H54 (cell line): ENCODE measurements at places on chromosomes 16 and 17.

GRCh38 chr16:15949210-15950160 lies at the start of gene ABCC1:
ABCC1 (plus strand) TSS chr16:15949616; CDS start chr16:15949752, 136 bp downstream.
- DNase-seq: peak; percentile 59

DNA sequence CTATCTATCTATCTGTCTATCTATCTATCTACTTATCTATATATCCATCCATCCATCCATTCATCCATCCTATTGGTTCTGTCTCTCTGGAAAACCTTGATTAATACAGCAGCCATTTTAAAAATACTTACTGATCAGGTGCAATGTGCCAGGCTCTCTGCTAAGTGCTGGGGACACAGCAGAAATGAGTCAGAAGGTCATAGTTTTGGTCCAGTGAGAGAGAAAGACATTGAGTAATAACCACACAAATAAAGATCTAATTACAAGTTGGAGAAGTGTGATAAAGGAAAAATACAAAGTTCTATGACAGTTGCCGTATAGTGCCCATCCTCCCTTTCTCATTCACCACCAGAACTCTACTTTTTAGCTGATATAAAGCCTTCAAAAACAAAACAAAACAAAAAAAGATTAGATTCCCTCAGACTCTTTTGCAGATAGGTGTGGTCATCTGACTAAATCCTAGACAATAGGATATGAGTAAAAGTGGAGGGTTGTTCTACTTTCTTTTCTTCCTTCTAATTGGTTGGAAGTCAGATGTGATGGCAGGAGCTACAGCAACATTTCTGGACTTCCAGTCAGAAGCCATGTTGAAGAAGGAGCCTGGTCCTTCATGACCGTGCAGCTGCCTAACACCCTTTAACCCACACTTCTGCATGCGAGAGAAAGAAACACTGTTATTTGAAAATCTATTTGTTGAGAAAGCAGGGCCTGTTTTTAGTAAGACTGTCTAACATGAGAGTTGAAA lies 72.0 kb upstream of the TOX3 start:
- no peak for DNase-seq

GRCh38 chr16:28182801-28183200 lies 29.0 kb downstream of the XPO6 start:
- DNase-seq: no peak

GRCh38 chr17:66431910-66432309 lies 129.5 kb downstream of the PRKCA start:
- peak; percentile 87 for DNase-seq

DNA sequence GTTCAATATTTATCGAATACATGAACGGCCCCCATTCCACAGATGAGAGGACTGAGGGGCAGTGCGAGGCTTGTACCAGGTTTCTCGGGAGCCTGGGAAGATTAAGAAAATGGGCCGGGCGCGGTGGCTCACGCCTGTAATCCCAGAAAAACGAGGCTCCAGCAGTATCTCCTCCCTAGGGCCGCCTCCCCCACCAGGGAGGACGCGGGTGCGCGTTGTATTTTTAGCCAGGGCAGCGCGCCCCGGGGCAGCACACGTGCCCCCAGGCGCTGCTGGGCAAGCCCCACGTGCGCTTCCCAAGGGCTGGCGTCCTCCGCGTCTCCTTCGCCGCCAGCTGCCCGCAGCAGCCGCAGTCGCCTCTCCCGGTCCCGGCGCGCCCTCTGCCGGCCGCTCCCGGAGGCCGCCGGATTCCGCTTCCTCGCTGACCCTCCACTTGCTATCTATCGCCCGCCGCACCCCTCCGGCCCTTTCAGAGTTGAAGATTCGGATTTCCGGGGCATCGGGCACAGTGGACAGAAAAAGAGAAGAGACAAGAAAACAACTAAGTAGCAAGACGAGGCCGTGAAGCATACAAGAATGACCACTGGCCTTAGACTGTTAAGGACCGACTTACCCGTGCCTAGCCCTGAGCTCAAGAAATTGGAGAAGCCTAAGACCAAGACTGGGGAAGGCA lies 1.9 kb upstream of the YBX2 start:
- DNase-seq: peak; percentile 94

DNA sequence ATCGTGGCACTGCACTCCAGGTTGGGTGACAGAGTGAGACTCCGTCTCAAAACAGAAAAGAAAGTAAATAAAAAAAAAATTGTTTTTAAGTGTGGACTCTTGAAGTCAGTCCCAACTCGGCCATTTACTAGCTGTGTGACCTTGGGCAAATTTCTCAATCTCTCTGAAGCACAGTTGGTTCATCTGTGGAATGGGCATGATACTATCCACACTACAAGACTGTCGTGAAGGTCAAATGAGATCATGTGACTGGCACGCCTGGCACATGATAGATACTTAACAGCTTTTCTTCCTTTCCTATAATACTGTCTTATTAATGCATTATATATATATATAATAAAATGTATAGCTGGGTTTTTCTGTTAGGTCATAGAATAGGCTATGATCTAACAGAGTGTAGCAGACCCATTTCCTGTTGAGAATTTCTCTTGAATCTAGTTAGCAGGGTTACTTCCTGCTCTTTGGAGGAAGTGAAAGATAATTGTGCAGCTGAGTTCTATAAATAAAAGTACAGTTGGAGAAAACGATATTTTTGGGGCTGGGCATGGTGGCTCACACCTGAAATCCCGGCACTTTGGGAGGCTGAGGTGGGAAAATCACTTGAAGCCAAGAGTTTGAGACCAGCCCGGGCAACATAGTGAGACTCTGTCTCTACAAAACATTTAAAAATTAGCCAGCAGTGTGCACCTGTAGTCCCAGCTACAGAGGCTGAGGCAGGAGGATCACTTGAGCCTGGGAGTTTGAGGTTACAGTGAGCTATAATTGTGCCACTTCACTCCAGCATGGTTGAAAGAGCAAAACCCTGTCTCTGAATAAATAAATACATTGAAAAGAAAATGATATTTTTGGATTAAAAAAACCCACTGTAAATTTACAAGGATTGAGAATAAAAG lies 7.3 kb downstream of the MILR1 start:
- DNase-seq: no peak

GRCh38 chr16:818592-818991 lies 18.1 kb upstream of the GNG13 start:
- no peak for DNase-seq

GRCh38 chr16:81798311-81799137 lies 19.4 kb downstream of the PLCG2 start:
- no peak for DNase-seq

DNA sequence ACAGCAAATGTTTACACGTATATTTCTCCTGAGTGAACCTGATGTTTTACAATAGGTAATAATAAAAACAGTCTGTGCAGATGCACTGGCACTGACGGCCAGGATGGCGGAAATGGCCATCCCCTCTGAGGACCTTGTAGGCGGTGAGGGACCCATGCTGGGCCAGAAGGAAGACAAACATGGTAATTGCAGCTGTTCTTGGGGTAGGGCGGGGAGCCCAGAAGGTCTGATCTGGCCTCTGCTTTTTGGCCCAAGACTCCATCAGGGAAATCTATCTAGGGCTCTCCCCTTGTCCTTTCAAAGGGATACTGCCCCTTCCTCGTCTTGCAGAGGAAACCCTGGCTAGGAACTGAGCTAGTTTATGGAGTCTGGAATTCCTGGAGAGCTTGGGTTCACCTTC lies 7.4 kb upstream of the LGALS9 start:
- DNase-seq: no peak

DNA sequence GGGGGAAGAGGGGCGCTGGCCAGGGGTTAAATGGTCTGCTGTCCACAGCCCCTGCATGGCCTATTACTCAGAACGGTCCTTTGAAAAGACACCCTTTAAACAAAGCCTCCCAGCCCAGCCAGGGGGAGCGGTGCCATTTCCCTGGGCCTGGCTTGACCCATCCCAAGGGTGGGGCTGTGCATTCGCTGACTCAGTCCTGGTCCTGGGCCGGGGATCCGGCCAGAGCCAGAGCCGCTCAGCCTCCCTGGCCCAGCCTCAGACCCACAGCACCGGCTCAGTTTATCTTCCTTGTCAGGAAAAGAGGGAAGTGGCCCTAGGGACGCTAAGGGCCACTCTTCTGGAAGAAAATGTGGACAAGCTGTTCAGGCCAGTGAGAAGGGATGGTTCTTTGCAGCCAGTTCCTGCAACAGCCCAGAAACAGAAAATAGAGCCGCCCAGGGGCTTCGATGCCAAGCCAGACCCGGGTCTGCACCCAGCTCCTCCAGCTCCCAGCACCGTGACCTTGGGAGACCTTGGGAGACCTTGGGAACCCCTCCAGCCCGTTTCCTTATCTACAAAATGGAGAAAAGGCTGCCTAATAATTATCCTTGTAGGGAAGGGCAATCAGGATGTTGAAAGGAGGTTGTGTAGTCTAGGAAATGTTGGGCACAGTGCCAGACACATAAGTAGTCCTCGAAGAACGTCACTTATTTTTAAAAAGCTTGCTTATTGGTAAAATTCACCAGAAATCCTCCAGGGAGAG lies 82.5 kb downstream of the ZDHHC7 start:
- peak; percentile 56 for DNase-seq
